ENCODE measurements at places on chromosomes 3 and 15. TPM values are rescaled to one million over a fixed set of nuclear protein-coding genes. Genes with fewer than 3 reads are reported as not detected.
A peak's percentile ranks its signal among the peaks of the same experiment; 100 is the strongest.

GRCh38 chr15:95024351-95024750 lies 793.0 kb downstream of the MCTP2 start:
- peaks cover 2% of the 10 kb centered on the region for H3K27me3 ChIP-seq
- no peaks in the 10 kb centered on the region for H3K36me3 ChIP-seq
- 0 out of 2 replicates have a peak, but pooled peaks cover 2% of the 10 kb centered on the region for H3K4me1 ChIP-seq
- DNase-seq = peak; percentile 59
- no peak overlapping the region for H3K27ac ChIP-seq

DNA sequence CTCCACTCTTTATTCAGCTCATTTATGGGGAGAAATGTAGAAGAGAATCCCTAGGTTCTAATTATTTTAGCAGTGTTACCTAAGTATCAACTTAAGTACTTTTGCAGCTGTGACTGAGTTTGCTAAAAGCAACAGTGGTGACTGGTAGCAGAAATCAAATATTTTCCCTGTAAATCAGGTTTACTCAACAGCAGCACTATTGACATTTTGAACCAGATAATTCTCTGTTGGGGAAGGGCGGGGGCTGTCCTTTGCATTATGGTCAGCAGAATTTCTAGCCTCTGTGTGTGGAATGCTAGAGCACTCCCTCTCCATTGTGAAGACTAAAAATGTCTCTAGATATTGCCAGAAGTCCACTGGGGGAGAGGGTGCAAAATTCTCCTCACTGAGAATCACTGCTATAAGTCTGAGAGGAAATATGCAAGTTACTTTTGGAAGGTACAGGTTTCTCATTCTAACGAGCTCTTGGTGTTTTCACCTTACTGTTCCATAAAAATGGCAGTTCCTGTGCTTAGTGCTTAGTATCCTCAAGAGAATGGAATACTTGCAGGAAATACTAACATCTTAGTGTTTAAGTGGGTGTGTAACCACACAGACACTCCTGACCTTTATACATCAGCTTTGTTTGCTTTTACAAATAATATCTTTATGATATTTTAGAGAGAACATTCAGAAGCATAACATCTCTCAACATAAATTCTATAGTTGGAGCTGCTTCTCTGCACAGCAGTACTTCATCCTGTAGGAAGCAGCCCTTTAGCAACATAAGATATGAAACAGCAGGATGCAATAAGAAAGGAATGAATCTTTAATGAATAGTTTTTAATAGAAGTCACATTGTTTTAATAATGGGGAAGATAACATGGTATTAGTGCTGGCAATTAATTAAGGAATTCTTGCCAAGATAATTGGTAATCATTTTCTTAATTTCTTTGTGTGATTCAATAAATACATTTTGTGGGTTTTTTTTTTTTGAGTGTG lies 246.5 kb upstream of the GOLIM4 start:
- no peaks in the 10 kb centered on the region for H3K36me3 ChIP-seq
- H3K4me3 ChIP-seq = no peak overlapping the region
- peaks cover 10% of the 10 kb centered on the region for H3K4me1 ChIP-seq
- H3K27me3 ChIP-seq = no peaks in the 10 kb centered on the region
- peak; percentile 8 for DNase-seq

GRCh38 chr15:47184003-47184907 lies 533.0 kb upstream of the SEMA6D start:
- peaks cover 39% of the 10 kb centered on the region for H3K27me3 ChIP-seq
- peaks cover 3% of the 10 kb centered on the region for H3K4me1 ChIP-seq
- peak overlapping the region; percentile 40 for H3K4me3 ChIP-seq
- peak; percentile 14 for DNase-seq

GRCh38 chr3:21446945-21447475 lies 304.0 kb downstream of the ZNF385D start:
- H3K27me3 ChIP-seq = no peaks in the 10 kb centered on the region
- no peaks in the 10 kb centered on the region for H3K4me1 ChIP-seq
- H3K4me3 ChIP-seq = no peak overlapping the region
- no peak overlapping the region for H3K27ac ChIP-seq

- H3K4me1 ChIP-seq = peaks cover 22% of the 10 kb centered on the region
- no peak overlapping the region for H3K4me3 ChIP-seq
- no peaks in the 10 kb centered on the region for H3K36me3 ChIP-seq
- DNase-seq = no peak
- peak overlapping the region; percentile 62 for H3K27ac ChIP-seq
Observed at GRCh38 chr3:64352639-64352992, 127.3 kb upstream of the PRICKLE2 start.

- H3K27me3 ChIP-seq = peaks cover 15% of the 10 kb centered on the region
- no peaks in the 10 kb centered on the region for H3K4me1 ChIP-seq
- H3K4me3 ChIP-seq = no peak overlapping the region
- H3K36me3 ChIP-seq = no peaks in the 10 kb centered on the region
- no peak for DNase-seq
Observed at GRCh38 chr3:108396336-108396735, 100.0 kb downstream of the HHLA2 start.

DNA sequence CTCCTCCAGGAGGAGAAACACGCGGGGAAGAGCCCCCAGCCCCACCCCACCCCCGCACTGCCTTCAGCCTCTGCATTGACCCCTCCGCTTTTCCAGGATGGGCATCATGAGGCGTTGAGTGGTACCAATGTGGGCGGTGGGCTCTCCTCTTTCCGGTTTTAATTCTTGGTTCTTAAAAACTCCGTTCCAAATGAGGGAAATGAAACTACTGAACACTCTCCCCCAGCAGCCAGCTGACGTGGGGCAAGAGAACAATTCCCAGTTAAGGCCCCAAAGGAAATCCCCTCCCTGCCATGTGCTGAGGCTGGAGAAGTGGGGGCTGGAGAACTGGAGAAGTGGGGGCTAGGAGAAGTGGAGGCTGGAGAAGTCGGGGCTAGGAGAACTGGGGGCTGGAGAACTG lies 5.3 kb upstream of the NRROS start:
- H3K27ac ChIP-seq = no peak overlapping the region
- DNase-seq = no peak
- H3K36me3 ChIP-seq = no peaks in the 10 kb centered on the region
- H3K4me1 ChIP-seq = peaks cover 3% of the 10 kb centered on the region
- H3K27me3 ChIP-seq = peaks cover 30% of the 10 kb centered on the region

- H3K27me3 ChIP-seq = no peaks in the 10 kb centered on the region
- H3K4me3 ChIP-seq = no peak overlapping the region
- no peak for DNase-seq
- H3K4me1 ChIP-seq = no peaks in the 10 kb centered on the region
Observed at GRCh38 chr3:151806838-151807237, 7.1 kb upstream of the AADAC start.

DNA sequence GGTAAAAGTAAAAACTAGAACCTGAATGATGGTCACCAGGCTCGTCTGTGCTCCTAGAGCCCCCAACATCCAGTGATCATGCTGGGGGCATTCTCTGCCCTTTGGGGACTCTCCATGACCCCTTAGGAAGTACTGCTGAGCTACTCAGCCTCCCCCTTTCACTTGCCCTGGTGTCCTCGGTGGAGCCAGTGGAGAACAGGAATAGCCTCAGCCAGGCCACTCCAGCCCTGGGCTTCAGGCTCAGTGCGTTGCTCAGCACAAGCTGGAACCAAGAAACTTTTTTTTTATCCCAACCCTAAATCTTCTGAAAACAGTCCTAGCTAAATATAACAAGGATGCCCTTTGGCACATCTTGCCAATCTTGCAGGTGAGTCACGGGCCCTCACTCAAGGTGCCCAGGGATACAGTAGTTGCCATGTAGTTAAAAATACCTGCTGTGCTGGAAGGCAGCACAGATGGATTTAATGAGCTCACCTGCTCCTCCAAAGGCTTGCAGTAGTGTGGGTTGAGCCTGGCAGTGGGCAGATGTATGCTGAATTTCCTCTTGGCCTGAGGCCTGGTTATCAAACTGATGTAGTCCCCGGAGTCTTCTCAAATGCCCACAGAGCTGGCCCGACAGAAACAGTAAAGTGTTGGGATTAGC lies 46.9 kb upstream of the TMEM158 start:
- H3K36me3 ChIP-seq = no peaks in the 10 kb centered on the region
- H3K27me3 ChIP-seq = no peaks in the 10 kb centered on the region
- H3K4me3 ChIP-seq = no peak overlapping the region
- no peak for DNase-seq
- H3K4me1 ChIP-seq = peaks cover 7% of the 10 kb centered on the region
- H3K27ac ChIP-seq = no peak overlapping the region

PDZRN3 gene
- 17.0 TPM for total RNA-seq

GOLGA8T gene
- total RNA-seq = not detected

GP9 gene
- total RNA-seq = not detected

DNAJB8 gene
- not detected for total RNA-seq

RPUSD2 gene
- 11.9 TPM for total RNA-seq

GPR27 gene
- total RNA-seq = not detected

ACP3 gene
- total RNA-seq = 0.54 TPM

All from IMR-90 (cell line).